Stimulated activated CD4-positive, alpha-beta T cell treated with anti-CD3 and anti-CD28 coated beads, Interleukin-2, amount 100 ng/mL, for 24 hours (primary cell): ENCODE measurements at places on chromosomes 7 and 10.

GRCh38 chr10:98815039-98815885, 368.5 kb upstream of the HPS1 start:
- no peak for DNase-seq

DNA sequence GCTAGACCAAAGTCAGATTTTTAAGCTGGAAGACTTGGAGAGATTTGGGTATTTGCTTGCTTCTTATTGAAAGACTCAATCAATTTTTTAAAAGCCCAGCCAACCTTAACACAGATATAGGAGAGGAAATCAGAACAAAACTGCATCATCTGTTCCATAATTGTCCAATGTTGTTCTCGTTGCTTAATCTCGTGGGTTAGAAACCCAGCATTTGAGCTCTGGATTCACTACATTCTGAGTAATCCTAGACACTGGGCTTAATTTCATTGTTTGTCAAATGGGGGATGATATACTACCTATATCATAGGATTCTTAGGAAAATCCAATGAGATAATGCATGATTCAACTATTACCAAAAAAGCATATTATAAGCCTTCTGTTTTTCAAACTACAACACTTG, 48.9 kb downstream of the CALD1 start:
- DNase-seq = no peak

DNA sequence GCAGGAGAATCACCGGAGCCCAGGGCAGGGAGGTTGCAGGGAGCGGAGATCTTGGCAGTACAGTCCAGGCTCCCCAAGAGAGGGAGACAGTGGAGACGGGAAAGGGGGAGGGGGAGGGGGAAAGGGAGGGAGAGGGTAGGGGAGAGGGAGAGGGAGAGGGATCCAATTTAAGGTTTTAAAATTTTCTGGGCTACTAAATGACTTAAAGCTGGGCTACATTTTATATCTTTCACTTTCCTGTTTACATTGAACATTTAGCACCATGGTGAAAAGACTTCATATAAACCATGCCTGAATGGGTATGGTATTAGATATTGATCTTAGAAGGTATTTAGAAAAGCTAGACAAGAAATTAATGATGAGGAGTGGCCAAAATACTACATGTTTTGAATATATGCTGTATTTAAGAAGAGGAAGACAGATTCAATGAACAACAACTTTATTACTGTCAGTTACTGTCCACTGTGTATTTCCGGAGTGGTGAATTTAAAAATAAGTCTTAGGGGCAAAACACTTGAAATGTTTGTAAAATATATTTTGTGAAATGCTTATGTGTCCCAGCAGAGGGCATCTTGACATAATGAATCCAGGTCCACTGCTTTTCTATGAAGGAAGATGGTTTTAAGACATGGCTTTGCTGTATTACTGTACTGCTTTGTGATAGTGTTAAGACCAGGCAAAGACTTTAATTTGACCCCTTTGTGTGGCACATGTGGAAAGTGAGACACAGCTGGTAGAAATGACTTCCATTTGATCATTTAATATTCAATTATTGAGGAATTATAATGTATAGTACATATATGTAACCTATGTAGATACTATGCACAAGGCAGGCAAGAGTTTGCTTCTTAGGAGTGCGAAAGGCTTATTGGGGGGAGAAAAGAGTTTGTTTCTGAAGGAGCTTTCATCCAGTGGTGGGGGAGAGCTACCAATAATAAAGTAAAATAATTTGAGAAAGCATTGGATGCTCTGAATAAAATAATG, 52.8 kb downstream of the NRF1 start:
- no peak for DNase-seq

- DNase-seq = no peak
These were observed 50.4 kb downstream of the NEURL1 start for GRCh38 chr10:103543617-103544525.

- DNase-seq = no peak
These were observed 61.5 kb upstream of the GHITM start for GRCh38 chr10:84077768-84078167.
